Fibroblast of skin of scalp (primary cell): ENCODE measurements at places on chromosomes 7 and 10.
A peak's percentile ranks its signal among the peaks of the same experiment; 100 is the strongest.

- DNase-seq = no peak
Measured at GRCh38 chr7:27200761-27201579, 1.1 kb upstream of the HOXA13 start.

- peak; percentile 44 for DNase-seq
Measured at GRCh38 chr7:25716421-25716820, 435.6 kb upstream of the NFE2L3 start.

GRCh38 chr10:21166557-21167287, 269.6 kb upstream of the NEBL start:
- DNase-seq = no peak

DNA sequence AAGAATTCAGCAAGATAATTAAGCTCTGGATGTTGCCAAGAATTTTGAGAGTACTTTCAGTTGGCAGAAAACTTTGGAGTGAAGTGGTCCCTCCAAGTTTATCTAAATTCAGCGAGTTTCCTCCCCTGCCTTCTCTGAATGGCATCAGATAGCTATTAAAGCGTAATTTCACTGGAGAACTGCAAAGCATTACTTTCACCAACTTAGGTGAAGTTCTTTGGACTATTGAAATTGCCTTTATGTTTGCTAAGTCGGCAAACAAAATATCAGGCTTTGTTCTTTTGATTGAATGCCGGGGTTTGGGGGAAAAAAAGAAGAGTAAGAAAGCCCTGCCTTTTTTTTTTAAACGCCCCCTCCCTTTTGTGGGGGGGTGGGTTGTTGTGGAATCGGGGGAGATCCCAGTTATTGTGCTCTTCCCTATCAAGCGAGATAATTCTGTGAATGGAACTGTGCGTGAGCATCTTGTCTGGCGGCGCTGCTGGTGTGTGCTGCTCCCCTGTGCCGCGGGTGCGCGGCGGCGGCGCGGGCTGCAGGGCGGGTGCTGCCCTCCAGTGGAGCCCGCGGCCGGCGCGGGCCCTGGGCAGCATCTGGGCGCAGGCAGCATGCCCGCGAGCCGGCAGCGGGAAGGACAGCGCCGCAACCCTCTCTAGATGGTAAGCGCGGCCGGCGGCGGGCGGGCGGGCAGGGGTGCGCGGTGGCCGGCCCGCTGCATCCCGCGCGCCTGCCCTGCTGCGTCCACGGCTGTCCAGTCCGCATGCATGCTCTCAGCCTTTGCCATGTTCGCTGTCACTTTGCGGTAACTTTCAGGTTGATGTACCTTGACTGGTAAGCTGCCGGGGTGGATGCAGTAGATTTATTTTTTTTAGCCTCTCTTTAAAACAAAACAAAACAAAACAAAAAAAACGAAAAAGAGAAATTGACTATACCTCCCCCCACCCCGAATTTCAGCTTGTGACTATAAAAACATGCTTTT, 176.5 kb downstream of the TCF7L2 start:
- peak; percentile 81 for DNase-seq

DNA sequence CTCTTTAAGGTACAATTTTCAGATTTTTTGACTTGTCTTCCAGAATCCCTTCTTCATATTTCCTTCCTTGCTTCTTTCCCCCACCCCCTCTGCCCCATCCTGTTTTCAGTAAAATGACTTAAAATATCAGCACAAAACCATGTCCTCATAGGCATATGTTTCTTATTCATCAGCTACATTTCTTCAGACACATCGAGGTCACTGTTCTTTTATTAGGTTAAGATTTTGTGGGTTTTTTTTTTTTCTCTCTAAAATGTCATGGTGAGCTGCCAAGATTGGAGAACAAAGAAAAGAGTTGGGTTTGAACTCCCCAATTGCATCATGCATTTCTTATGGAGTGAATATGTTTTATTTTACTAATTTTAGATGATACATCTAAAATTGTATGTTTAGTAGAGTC, 35.8 kb downstream of the LAMB4 start:
- peak; percentile 96 for DNase-seq

DNA sequence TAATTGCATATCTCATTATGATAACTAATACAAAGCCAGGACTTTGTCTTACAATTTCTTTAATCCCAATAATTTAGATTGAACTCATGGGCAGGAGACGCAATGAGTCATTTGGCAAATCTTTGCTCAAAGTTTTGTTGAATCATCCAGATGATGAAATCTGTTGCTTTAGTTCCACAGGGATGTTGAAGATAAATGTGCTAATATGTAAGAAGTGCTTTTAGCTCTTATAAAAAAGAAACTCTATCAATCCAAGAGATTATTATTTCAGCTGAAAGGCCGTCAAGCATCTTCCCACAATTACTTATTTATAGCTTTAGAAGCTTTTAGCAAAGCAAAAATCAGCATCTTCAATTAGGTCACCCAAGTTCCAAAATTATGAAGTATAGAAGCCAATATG, 36.8 kb upstream of the ANK3 start:
- peak; percentile 91 for DNase-seq

GRCh38 chr10:102585026-102585425, 59.3 kb upstream of the TRIM8 start:
- peak; percentile 51 for DNase-seq

DNA sequence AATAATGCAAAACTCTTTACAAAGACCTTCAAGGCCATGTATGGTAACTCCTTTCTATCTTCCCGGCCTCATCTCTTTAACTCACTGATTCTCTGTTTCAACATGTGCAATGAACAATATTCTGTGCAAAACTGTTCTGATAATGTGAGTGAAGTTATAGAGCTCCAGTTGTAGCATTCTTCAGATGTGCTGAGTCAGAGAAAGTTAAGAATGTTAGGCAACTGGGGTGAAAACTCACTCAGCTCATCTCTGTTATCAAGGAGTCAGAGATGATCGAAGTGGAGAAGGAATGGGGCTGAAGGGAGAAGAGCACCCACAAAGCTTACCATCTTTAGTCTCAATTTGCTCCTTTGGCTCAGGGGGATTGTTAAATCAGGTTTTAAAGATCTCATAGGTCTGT, 344.7 kb upstream of the NPSR1 start:
- DNase-seq = peak; percentile 29
